Osteoblast (primary cell): ENCODE measurements at places on chromosomes 3 and 15. TPM values are rescaled to one million over a fixed set of nuclear protein-coding genes. Genes with fewer than 3 reads are reported as not detected.
A peak's percentile ranks its signal among the peaks of the same experiment; 100 is the strongest.

Gene CLDN16
- under 0.01 TPM in 1 of 2 replicates, not detected in the other for total RNA-seq

Gene APOD
- 0.88 and 1.4 TPM in 2 replicates for total RNA-seq

Gene ARF4
- 261 and 277 TPM in 2 replicates for total RNA-seq

Gene RBPMS2
- total RNA-seq = 0.29 TPM in 1 of 2 replicates, not detected in the other

Gene C2CD4A
- under 0.01 TPM in 1 of 2 replicates, not detected in the other for total RNA-seq

Gene LSAMP
- total RNA-seq = 3.3 and 6.8 TPM in 2 replicates

GRCh38 chr3:169964176-169964575, 2.4 kb upstream of the SEC62 start:
- DNase-seq = peak; percentile 32

DNA sequence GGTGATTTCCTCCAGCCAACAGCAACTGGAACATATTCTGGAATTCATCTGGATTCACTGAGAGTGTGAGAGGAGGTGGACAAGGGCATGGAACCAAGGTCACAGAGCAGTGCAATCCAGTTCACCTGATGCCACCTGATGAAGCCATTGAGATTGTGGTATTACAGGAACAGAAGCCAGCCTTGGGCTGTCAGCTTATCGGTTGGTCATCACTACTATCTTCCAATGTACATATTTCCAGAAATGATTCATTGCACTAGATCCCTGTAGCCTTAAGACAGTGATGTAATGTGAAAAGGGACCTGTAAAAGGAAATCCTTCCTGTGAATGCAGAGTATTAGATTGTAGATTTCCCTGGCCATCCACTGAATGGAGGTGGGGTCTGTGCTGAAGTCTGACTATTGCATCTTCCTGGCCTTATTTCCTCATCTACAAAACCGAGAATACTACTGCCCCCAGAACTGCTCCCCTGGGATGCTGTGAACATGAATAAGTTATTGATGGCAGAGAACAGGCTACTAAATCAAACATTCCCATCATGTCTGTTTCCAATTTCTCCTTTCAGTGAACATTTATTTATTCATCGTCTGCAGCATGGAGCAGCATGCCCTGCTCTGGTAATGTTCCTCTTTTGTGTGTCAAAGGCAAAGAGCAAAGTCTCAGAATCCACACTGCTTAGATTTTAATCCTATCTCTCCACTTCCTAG, 47.4 kb upstream of the TPM1 start:
- no peak for DNase-seq

DNA sequence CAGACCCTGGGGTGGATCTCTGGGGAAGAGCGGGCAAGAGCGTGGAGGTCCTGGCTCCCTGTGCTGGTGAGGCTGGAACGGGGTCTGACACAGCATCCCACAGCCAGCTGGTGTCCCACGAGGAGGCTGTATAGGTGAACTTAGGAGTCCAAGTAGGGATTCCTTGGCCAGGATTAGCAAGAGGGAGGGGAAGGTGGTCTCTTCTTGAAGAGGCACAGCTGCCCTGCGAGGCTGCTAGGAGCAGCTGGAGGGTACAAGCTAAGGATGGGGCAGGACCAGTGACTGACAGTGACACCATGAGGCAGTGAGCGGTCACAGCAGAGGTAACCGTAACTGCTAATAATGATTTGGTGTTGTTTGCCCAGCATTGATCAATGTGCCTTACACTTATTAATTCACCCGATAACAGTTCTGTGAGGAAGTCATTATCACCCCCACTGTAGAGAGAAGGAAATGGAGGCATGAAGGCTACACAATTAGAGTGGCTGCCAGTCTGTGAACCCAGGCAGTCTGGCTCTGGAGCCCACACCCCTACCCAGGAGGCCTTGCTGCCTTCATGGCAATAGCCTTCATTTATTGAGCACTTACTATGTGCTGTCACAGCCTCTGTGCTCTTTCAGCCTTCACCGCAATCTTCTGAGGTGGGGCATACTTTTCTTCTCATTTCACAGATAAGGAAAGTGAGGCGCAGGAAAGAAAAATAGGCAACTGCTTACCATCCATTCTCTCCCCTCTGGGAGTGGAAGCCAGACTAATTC, 59.4 kb downstream of the TMEM44 start:
- no peak for DNase-seq

- peak; percentile 72 for DNase-seq
These were observed 48.9 kb downstream of the CYP11A1 start for GRCh38 chr15:74318376-74319137.

GRCh38 chr3:145190761-145191160, 970.2 kb downstream of the PLOD2 start:
- DNase-seq = no peak

DNA sequence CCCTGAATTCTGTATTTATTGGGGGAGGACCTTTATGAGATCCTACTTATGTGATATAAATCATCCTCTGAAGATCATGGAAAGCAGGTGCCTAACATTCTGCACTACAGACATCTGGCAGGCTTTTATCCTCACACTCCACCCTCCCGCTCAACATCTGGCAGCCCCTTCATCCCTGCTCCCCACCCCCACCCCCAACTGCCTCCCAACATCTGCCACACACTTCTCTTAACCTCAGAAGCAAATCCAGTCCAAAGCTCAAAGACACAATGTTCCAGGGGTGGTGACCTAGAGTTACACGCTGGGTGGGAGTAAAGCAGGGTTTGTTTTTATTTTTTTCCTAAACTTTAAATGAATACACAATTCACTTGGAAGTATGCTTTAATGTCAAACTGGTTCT, 184.5 kb upstream of the ATP11B start:
- DNase-seq = no peak

GRCh38 chr3:49609314-49609713, 55.0 kb downstream of the BSN start:
- DNase-seq = no peak

DNA sequence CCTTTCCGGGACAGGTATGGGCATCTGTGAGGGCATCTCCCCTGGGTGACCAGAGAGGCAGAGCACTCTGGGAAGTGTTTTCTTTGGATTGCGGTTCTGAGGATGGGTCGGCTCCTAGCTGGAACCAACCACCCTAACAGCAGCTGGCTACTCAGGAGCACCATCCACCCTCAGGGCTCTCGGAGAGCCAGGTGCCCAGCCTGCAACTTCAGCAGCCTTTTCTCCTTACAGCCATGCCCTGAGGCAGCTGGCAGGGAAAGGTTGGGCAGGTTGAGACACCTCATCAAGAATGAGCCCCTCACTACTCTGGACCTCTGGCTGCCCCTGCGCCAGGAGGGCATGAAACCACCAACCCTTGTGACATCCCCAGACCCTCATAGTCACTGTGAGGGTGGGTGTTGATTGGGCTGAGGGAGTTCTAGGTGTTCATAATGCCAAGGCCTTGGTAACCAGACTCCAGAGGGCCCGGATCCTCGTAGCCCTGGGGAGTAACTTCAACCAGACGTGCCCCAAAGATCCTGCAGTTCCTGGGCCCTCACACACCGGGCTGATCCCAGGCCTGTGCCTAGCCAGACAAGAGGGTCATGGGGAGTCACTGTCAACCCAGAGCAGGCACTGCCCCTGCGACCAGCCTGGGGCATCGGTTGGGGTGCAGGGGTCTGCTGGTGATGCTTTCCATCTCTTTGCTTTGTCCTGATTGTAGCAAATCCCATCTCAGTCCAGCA, 114.4 kb upstream of the ABHD17C start:
- no peak for DNase-seq

GRCh38 chr3:71101014-71101413, 482.5 kb downstream of the FOXP1 start:
- DNase-seq = no peak

DNA sequence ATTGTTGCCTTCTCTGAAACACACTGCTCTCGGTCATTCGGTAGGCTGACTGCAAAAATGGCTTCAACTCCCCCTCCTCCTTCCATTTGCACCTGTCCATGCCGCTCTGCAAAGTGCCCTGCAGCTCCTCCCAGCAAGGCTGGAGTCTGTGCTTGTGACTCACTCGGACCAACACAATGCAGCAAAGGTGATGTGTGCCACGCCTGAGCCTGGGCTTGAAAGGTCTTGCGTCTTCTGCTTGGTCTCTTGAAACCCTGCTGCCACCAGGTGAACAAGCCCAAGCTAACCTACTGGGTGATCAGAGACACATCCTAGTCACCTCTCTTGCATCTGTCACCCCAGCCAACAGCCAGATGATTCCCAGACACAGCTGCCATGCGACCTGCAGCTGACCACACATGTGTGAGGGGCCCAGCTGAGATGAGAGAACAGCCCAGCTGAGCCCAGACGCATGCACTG, 71.1 kb downstream of the MGLL start:
- no peak for DNase-seq

GRCh38 chr3:40397129-40397528, 10.1 kb downstream of the ENTPD3 start:
- no peak for DNase-seq

DNA sequence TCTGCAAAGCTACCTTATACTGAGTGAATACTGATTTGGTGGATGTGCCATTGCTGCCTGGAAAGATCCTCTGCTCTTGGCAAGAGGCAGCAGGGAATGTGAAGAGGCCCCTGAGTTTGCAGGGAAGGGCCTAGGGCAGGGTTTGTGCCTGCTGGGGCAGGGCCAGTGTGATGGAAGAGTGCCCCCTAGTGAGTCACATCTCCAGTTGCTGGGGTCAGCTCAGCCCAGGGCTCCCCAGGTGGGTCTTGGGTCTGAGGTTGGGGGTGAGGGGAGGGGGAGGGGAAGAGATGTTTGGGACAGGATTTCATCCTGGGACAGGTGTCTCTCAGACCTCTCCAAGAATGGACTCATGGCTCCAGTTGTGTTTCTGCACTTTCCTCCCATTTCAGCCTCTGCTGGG, 4.1 kb upstream of the AMOTL2 start:
- no peak for DNase-seq

DNA sequence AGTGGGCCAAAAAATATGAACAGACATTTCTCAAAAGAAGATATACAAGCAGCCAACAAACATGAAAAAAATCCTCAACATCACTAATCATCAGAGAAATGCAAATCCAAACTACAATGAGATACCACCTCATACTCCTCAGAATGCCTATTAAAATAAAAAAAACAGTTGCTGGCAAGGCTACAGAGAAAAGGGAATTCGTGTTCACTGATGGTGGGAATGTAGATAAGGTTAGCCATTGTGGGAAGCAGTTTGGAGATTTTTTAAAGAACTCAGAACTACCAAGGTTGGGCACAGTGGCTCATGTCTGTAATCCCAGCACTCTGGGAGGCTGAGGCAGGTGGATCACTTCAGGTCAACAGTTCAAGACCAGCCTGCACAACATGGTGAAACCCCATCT, 27.8 kb upstream of the C15orf40 start:
- no peak for DNase-seq

DNA sequence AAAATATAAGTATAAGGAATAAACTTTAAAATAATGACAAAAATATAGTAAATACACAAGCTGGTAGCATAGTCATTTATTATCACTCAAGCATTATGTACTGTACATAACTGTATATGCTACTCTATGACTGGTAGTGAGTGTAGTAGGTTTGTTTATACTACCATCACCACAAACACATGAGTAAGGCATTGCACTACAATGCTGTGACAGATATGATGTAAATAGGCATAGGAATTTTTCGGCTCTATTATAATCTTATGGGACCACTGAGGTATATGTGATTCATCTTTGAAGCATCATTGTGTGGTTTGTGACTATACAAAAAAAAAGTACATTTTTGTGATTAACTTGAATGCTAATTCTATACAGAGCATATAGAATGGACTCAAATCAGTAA, 35.3 kb upstream of the FBN1 start:
- no peak for DNase-seq

DNA sequence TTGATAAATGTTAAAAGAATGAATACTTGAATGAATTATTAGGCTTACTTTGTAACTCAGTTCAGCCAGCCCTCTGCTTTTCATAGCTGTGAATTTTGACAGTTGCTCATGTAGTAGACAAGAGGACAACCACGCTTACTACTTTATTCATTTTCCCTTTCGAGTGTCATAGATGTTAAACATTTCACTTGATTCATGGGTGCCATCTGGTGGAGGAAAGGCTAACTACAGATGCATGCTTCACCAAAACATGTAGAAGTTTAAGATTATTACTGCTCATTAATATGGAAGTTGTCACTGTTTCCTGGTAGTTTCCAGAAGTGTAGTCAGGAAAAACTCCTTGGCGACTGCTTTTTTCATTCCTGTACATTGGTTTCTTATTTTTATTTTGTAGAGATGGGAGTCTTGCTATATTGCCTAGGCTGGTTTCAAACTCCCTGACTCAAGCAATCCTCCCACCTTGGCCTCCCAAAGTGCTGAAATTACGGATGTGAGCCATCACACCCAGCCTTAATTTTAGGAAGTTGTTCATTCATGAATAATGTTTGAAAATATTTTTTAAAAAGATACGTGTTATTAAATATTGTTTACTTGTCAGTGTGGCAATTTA, 163.2 kb downstream of the B3GALNT1 start:
- DNase-seq = no peak

- DNase-seq = peak; percentile 92
These were observed 9.1 kb upstream of the NCKIPSD start for GRCh38 chr3:48694610-48695392.

- DNase-seq = no peak
These were observed 89.0 kb upstream of the PFN2 start for GRCh38 chr3:150059729-150060128.

DNA sequence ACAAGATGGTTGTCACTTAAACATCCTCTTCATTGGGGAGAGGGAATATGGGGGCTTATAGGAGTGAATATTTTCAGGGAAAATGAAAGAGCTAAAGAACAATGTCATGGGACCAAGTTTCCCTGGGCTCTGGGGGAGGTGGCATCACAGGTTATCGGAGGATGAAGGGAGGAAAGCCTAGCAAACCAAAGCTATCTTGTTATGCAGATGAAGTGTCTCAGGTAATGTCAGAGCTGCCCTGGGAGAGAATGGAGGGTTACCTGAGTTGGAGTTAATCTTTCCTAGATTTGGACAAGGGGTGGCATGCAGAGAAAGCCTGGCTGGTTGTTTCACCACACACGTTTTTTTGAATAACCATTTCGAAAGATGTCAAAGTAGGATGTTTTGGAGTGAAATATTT, 308.1 kb upstream of the ATP10A start:
- DNase-seq = no peak

DNA sequence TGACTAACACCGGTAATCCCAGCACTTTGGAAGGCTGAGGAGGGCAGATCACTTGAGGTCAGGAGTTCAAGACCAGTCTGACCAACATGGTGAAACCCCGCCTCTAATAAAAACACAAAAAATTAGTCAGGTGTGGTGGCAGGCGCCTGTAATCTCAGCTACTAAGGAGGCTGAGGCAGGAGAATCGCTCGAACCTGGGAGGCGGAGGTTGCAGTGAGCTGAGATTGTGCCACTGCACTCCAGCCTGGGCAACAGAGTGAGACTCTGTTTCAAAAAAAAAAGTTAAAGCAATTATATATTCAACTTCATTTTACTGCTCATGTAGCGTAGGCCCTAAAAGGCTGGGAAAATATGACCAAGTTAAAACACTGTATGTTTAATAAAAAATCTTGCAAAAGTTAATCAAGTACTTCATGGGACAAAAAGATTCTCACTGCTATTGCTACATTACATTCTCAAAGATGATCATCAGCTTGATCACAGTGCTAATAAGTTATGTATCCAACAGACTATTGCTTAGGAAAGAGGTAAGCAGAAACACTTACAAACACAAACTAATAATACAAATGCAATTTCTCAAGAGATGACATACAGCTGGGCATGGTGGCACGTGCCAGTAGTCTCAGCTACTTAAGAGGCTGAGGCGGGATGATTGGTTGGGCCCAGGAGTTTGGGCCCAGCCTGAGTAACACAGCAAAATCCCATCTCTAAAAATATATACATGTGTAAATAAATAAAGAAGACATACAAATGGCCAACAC, 2.7 kb downstream of the COPS2 start:
- no peak for DNase-seq

- DNase-seq = no peak
These were observed 82.2 kb downstream of the SCN11A start for GRCh38 chr3:38969317-38970235.

GRCh38 chr3:116246406-116246980, 198.8 kb downstream of the LSAMP start:
- no peak for DNase-seq
